AG20443 (cell line): ENCODE measurements at places on chromosomes 7 and 10.

- DNase-seq: no peak
Observed at GRCh38 chr10:34773636-34774630, 41.2 kb downstream of the PARD3 start.

- no peak for DNase-seq
Observed at GRCh38 chr10:47266602-47267001, 33.4 kb upstream of the GDF10 start.

DNA sequence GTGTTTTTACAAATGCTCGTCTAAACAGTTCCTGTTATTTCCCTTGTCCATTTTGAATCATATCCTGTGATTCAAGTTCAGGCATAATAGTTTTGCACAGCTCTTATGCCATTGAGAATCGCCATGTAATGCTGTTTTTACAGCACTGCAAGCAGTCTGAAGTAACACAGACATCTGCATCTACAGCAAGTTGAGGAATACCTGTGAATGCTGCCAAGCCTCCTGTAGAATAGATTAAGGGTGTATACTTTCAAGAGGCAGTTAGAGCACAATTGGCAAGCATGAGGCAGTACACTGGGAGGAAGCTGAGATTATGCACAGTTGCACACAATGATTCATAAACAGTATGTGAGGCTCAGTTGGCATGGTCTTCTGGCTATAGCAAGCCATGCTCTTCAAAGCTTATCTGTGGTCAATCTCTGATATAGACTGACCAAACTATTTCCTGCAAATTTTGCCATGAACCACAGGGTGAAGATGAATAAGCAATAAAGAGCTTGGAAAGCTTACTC is 121.9 kb upstream of the AKR1E2 start:
- peak; percentile 67 for DNase-seq

DNA sequence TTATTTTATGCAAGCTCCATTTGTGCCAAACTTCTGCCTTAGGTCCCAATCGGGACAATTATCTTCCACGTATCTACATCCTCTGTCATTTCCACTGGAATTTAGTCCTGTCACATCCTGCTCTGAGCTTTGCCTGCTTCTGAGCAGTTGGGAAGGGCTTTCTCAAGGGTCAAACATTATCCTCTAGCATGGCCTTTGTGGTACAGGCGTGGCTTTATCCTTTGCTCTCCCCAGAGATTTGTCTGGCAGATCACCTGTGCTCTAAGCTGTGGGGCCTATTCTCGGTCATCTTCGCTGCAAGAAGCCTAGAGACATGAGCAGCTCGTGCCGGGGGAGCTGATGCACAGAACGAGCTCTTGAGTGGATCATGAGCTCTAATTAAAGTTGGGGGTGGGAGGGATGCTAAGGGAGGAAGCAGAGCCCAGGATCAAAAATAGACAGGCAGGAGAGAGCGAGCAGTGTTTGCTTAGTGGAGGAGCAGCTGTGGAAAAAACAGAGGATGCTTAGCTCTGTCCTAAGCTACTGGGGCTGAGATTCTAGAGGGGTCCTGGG is 19.8 kb upstream of the TMEM273 start:
- no peak for DNase-seq

- no peak for DNase-seq
Observed at GRCh38 chr7:137408126-137408525, 64.6 kb upstream of the PTN start.

DNA sequence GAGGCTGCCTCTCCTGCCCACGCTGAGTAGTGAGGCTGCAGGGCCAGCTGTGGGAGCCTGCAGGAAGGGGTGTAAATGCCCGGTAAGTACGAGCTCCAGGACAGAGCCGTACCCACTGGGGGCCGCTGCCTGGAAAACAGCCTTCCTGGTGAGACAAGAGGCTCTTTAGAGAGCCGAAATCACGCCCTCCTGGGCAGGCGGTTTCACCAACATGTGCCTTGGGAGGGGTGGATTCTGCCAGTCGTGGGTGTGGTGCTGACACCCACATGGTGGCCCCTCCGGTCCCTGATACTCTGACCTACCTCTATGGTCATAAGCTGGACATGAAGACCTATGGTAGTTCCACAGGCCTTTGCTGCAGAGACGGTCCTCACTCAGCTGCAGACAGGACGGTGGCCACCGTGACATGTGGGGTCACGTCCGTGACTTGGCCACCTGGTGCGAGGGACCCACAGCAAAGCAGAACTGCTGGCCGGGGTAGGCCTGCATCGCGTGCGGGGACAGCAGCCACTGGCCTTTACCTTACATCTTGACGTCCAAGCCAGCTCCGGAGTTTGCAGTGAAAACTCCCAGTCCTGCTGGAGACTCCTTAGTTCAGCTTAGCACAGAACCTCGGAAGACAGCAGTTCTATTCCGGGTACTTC is 46.9 kb downstream of the PITRM1 start:
- no peak for DNase-seq

- no peak for DNase-seq
Observed at GRCh38 chr10:31033147-31033546, 1.5 kb upstream of the ZNF438 start.

GRCh38 chr10:29496341-29497162 is 138.2 kb downstream of the SVIL start:
- peak; percentile 88 for DNase-seq

- peak; percentile 95 for DNase-seq
Observed at GRCh38 chr7:2701832-2702593, 14.0 kb downstream of the AMZ1 start.

GRCh38 chr10:36380538-36380937 is 738.4 kb upstream of the FZD8 start:
- DNase-seq: no peak

- DNase-seq: peak; percentile 86
Observed at GRCh38 chr10:101817337-101818118, 716 bp downstream of the OGA start.

GRCh38 chr7:47333959-47334358 is 248.0 kb downstream of the TNS3 start:
- DNase-seq: no peak

DNA sequence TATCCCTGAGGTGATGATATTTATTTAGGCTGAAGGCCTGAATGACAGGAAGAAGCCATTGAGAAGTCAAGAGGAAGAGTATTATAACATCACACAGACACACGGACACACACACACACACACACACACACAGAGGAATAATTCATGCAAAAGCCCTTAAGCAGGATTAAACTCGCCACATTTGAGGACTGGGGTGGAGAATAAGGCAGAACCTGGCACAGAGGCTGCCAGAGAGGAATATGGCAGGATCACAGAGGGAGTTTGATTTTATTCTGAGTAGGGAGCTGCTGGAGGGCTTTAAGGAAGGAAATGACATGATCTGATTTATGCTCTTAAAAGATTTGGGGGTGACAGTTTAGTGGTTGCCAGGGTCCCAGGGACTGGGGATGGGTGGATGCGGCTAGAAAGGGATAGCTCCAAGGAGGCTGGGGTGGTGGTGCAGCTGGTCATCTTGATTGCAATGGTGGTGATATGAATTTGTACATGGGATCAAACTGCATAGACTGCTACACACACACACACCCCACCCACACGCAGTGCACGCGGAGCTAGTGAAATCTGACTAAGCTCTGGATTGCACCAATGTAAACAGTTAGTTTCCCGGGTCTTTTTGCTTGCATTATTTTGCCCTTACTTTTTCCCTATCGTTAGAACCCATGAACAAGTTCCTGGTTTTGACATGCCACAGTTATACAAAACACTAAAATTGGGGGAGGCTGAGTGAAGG is 11.2 kb downstream of the SMURF1 start:
- DNase-seq: no peak
